SIG-M5 (cell line): ENCODE measurements at places on chromosomes 3 and 15.

- DNase-seq, result no peak
Observed at GRCh38 chr3:162329514-162329913, 832.9 kb downstream of the OTOL1 start.

GRCh38 chr3:73653877-73654276 lies 29.1 kb upstream of the PDZRN3 start:
- no peak for DNase-seq

GRCh38 chr15:101710806-101711205 lies 13.5 kb downstream of the TARS3 start:
- DNase-seq, result no peak

DNA sequence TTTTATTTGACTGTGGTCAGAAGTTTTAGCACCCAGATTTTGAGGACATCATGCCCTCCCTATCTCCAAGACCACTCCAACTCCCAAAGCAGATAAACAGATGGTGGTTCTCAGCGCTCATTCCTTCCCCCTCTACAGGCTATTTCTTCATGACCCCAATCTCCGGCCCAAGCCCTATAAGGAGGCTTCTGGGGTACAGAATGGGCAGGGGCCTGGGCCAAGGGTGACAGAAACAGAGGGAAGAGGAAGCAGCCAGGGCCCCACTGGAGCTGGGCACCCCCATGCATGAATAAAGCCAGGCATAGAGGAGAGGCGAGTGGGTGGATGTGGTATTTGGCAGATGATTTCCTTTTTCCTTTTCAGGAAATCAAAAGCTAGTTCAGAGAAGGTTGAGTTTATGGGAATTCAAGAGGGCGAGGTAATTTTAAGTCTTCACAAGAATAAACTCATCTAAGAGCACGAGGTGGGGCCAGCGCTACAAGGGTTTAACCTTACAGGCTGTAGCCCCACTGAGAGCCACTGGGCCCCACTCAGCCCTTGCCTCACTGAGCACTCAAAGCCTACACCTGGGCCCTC lies 104.8 kb upstream of the HERC1 start:
- no peak for DNase-seq

DNA sequence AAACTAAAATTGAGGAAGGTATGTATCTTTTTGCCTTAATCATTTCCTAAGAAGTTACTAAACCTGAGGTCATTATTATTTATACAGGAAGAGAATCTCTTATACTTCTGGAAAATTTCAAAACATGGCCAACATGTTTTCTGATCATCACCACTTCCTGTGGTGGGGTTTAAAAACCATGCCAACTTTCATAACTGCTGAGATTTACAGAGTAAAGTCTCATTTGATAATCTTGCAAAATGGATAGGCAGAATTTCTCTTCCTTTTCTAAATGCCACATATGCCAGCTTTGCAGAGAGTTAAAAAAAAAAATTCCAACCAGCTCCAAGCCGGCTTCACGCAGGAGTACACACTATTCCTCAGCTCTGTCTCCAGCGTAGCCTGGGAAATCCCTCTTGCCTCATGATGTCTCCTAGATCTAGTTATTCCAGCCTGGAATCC lies 124.3 kb upstream of the SPRED1 start:
- no peak for DNase-seq

GRCh38 chr3:94258851-94259250 lies 196.0 kb downstream of the NSUN3 start:
- no peak for DNase-seq

GRCh38 chr3:39783680-39784079 lies 25.7 kb upstream of the MYRIP start:
- DNase-seq, result no peak

DNA sequence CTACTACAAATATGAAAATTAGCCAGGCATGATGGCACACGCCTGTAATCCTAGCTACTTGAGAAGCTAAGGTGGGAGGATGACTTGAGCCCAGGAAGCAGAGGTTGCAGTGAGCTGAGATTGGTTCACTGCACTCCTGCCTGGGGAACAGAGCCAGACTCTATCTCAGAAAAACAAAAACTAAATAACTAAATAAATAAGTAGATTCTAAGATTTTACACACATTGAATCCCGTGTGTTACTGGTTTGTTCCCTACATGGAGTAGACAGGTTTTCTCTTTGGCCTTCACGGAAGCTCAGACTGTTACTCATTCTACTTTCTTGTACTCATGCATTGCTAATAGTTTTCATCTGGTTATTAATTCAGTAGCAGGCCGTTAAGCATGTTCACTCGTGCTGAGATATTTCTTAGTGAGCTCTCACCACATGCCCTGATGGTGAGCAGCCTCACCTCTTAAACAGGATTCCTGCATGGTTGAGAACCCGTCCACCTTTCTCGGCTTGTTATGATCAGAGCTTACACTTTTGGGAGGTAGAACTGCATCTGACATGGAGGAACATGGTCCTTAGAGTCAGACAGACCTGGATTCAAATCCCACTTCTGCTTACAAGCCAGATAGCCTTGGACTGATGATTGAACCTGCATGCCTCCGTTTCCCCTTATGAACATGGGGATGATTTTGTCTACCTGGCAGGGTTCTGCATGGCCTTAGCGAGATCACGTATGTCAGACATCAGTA lies 49.1 kb downstream of the CMTM7 start:
- no peak for DNase-seq

- DNase-seq, result no peak
Observed at GRCh38 chr3:85631070-85631469, 672.3 kb downstream of the CADM2 start.

- no peak for DNase-seq
Observed at GRCh38 chr3:126914226-126914625, 68.7 kb upstream of the PLXNA1 start.

GRCh38 chr15:70025413-70026296 lies 72.1 kb downstream of the TLE3 start:
- DNase-seq, result no peak

GRCh38 chr3:153305189-153305588 lies 143.2 kb downstream of the RAP2B start:
- DNase-seq, result no peak

DNA sequence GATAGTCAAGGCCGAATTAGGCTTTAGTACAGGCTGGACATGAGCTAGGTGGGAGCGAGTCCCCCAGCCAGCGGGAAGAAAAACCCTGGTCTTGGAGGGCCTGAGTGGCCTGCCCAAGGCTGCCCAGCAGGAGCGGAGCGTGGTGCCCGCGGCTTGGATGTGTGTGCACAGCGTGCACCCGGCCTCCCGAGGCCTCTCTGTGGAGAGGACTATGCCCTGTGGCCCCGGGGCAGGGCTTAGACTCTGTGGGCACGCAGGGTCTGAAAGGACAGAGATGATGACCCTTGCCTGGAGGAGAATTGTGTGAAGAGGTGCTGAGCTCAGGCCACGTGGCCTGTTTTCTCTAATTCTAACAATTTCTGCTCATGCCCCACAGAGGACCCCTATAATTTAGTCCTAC lies 124.6 kb upstream of the IQSEC1 start:
- no peak for DNase-seq

DNA sequence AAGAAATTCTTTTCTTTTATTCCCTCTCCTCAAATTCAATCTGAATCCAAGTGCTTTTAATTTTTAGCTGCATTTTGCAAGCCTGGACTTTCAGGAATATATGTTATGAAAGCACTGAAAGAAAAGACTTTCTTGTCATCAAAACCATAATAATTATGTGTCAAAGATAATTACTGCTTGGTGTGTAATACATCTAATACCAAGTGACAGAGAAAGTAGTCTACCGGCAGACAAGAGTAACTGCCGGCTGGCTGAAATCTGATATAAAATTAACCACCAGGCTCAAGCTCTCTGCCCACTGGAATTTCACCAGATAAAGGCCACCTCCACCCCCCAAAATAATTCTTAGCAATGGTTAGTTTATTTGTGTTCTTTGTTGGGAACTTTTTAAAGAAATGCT lies 220.9 kb upstream of the CDIN1 start:
- DNase-seq, result no peak

- no peak for DNase-seq
Observed at GRCh38 chr3:39990532-39990931, 181.1 kb downstream of the MYRIP start.
